Inflammatory macrophage (primary cell): ENCODE measurements at places on chromosomes 4 and X.

DNA sequence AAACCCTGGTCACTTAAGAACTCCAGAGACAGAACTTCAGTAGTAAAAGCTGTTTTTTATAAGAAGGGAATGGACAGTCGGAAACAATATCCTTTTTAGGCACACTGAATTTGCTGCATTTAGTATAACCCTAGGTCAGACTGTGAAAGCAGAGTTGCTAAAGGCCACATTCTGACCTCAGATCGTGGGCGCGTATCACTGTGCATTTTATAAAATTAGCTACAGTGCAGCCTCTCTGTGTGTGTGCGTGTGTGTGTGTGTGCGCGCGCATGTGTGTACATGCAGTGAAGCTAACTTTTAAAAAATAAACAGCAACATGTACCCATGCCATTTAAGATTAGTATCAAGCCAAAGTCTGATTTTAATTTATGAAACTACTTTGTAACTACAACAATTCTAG is 8.0 kb downstream of the ZNF827 start:
- DNase-seq = no peak

GRCh38 chrX:111634823-111635729 is 45.9 kb upstream of the ALG13 start:
- no peak for DNase-seq

DNA sequence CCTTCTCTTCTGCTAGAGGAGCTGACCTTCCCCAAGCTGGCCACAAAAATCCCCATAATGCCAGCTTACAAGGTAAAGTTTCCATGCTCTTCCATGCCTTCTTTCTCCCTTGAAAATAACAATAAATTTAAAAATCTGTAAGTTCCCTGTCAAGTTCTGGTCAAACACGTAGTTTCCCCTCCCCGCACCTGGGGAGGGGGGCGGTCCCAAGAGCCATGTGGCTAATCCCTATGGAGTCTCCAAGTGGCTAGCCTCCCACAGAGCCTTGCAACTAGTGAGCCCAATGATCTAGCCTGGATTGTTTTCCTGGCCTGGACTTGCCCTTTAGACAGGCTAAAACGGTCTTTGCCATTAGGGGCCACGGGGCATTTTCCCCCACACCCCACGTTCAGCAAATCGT is 2.1 kb upstream of the NRK start:
- DNase-seq = no peak

DNA sequence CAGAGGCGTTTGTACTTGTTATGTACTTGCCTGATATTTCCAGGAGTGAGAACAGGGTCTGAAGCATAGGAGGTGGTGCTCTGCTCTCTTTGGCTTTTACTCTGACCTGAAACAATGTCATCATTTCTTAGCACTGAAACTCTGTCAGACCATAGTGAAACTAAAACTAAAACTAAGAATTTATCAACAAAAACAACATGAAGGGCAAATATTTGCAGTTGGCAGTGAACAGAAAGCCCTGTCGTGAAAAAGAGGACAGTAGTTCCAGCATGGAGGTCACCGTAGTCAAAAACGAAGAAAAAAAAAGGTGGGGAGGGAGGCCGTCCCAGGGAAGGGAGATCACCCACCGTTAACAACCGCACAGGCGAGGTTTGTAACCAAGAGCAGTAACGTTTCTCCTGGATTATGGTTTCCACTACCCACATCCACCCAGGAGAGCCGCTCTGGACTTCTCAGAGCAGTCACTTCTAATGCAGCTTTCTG is 97.5 kb downstream of the ANK2 start:
- DNase-seq = no peak

- DNase-seq = no peak
These were observed 92.8 kb upstream of the ADAMTS3 start for GRCh38 chr4:72661830-72662229.

GRCh38 chr4:25487155-25487554 is 110.1 kb downstream of the ANAPC4 start:
- DNase-seq = no peak

- DNase-seq = peak; percentile 64
These were observed 45.6 kb downstream of the SH3RF1 start for GRCh38 chr4:169225058-169225751.

- no peak for DNase-seq
These were observed 30.1 kb downstream of the CYBB start for GRCh38 chrX:37809970-37810369.

GRCh38 chrX:143231492-143231891 is 205.8 kb downstream of the SPANXN4 start:
- no peak for DNase-seq

GRCh38 chrX:72294497-72294896 is 11.2 kb downstream of the CITED1 start:
- DNase-seq = no peak

DNA sequence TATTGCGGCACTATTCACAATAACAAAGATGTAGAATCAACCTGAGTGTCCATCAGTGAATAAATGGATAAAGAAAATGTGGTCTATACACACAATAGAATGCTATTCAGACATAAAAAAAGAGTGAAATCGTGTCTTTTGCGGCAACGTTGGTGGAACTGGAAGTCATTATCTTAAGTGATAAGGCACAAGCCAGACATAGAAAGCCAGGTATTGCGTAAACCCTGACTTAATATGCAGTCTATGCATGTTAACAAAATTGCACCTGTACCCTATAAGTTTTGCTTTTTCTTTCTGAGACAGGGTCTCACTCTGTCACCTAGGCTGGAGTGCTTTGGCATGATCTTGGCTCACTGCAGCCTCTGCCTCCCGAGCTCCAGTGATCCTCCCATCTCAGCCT is 28.6 kb downstream of the KIAA0232 start:
- DNase-seq = no peak

GRCh38 chr4:157121401-157121800 is 45.5 kb downstream of the GLRB start:
- DNase-seq = no peak

GRCh38 chr4:71411981-71412380 is 73.2 kb downstream of the SLC4A4 start:
- DNase-seq = no peak

- DNase-seq = no peak
These were observed 1144.4 kb downstream of the NLGN4X start for GRCh38 chrX:5084279-5084678.

DNA sequence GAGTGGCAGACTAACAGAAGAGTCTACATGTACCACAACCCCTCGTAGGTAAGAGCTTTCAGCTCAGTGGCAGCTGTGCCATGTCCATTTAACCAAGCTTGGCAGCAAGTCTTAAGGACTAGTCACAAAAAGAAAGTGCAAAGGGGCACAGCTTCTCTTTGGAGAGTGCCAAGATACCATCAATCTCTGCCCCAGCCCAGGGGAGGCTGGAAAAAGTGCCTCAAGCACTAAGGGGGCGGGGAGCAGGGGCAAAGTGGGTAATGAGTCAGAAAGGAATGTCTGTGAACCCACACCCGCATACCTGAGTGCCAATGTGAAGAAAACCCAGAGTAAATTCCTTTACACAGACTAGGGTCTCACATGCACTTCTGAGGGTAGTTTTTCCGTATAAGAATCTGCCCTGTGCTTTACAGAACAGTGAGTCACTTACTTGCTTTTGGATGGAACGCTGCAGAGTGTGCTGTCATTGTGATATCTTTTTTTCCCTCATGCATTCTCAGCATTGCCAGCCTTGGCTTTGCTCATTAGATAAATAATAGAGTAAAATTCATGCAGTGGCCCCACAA is 219.8 kb downstream of the ZNF674 start:
- no peak for DNase-seq

GRCh38 chrX:151929126-151929525 is 16.4 kb downstream of the MAGEA4 start:
- no peak for DNase-seq

GRCh38 chr4:87193958-87194675 is 26.3 kb downstream of the KLHL8 start:
- no peak for DNase-seq

DNA sequence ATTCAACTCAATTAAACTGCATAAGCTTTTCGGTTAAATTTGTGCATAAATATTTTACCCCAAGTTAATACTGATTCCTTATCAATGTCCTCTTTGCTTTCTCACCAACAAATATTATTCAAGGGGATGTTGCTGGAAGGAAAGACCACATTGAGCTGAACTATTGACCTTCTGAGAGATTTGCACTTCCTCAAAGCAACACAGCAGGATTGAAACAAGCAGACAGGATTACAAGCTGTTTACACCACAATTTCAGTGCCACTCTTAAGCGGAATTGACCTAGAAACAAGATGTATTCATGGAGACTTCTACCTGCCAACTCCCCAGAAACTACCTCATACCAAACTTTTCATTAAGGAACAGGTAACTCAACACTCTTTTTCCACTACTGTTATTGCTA is 96.5 kb upstream of the DUSP21 start:
- peak; percentile 15 for DNase-seq

DNA sequence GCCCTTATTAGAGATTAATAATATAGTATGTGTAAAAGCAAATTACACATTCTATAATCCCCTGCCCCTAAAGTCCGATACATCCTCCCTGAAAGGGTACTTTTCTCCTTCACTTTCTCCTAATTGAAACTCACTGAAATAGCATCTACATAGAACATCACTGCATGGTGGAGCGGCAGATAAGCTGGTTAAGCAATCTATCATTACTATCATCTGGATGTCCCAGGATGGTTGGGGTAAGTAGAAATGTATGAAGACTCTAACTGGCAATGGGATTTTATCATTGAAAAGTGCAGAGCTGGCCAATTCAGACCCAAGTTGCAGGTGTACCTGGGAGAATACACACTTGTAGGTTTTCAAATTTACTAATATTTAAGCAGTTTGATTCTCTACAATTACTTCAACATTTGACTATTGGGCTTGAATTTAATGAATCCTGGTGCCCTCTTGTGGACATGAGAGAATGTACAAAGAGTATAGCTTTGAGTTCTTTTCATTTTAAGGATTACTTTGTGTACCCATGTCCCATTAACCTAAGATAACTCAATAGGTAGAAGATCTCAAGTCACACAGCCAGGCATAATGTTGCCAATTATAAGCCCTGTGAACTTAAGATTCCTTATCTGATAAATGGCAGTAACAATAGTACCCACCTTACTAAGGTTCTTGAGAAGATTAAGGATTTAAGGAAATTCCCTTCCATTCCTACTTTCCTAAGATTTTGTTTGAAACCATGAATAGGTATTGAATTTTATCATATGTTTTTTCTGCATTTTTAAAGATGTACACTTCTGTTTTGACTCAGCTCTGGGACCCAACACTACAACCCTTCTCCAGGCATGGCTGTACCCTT is 69.8 kb downstream of the SHROOM3 start:
- peak; percentile 47 for DNase-seq

DNA sequence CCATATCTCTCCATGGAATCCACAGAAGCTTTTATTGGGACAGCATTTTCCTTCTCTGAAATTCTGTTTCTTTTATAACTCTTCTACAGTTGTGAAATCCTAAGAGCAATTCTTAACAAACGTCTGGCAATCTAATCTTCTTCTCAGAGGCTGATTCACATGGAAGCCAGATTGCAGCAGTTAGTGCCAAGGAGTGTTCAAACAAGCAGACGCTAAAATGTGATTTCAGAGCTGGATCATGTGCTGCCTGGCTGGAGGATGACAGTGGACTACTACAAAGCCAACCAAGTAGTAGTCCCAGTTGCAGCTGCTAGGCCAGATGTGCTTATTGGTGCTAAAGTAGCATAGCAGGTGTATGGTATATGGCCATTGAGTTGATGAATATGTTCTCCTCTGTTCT is 27.7 kb upstream of the GLRB start:
- DNase-seq = no peak

GRCh38 chr4:175499735-175500352 is 312.2 kb downstream of the GPM6A start:
- no peak for DNase-seq

GRCh38 chr4:75831856-75832405 is 70.3 kb downstream of the PPEF2 start:
- peak; percentile 77 for DNase-seq

- DNase-seq = peak; percentile 91
These were observed 159.6 kb downstream of the TET2 start for GRCh38 chr4:105306158-105306781.

DNA sequence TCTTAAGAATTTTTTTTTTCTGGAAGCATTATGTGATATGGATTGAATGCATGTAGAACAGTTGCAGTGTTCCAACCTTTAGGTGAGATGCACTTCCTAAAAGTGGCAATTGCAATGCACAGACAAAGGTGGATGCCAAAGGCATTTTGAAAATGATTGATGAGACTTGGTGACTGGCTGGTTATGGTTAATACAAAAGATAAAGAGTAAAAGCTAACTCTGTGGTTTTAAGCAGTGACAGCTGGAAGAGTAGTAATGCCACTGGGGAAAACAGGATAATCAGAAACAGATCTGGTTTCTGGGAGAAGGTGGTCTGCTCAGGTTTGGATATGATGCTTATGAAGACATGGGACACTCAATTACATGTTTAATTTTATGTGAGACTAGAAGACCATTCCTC is 345.6 kb downstream of the RPA4 start:
- DNase-seq = no peak

- no peak for DNase-seq
These were observed 1.9 kb downstream of the NALF2 start for GRCh38 chrX:69505772-69506616.

- peak; percentile 23 for DNase-seq
These were observed 32.2 kb downstream of the NDP start for GRCh38 chrX:43940816-43941474.

DNA sequence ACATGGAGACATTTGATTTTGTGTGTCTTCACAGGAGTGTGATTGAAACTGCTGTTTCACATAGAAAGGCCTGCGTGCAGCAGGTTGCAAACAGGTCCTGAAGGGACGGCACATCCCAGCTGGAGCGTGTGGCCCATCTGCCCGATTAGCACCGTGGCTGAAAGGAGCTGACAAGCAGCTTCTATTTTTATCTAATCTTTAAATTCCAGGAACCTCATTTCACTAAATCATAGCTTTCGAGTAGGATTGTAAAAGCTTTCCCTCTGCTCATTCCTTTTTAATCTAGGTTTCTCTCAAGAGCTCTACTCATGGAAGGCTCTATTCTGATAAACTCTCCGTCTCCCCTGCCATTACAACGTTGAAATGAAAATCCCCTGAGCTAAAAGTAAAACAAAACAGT is 106.8 kb downstream of the FSTL5 start:
- no peak for DNase-seq

- DNase-seq = no peak
These were observed 382.5 kb upstream of the TENM3 start for GRCh38 chr4:181860668-181861067.

DNA sequence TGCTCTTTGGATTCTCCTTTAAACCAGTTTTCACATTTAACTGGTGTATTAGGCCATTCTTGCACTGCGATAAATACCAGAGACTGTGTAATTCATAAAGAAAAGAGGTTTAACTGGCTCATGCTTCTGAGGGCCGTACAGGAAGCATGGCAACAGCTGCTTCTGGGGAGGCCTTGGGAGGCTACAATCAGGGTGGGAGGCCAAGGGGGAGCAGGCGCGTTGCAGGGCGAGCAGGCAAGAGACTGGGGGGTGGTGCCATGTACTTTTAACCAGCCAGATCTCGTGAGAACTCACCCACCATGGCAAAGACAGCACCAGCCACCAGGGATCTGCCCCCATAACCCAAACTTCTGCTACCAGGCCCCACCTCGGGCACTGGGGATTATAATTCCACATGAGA is 38.1 kb downstream of the RNF212 start:
- no peak for DNase-seq
